Vein endothelial cell (primary cell): ENCODE measurements at places on chromosomes 12 and 14. TPM values are rescaled to one million over a fixed set of nuclear protein-coding genes. Genes with fewer than 3 reads are reported as not detected.

PAPOLA gene
- 119 and 131 TPM in 2 replicates for total RNA-seq

ZDHHC22 gene
- total RNA-seq = under 0.01 TPM in 1 of 2 replicates, not detected in the other

FSCB gene
- not detected in 2 replicates for total RNA-seq

KRT6A gene
- not detected in 2 replicates for total RNA-seq

TNFAIP2 gene
- total RNA-seq = 75.9 and 95.0 TPM in 2 replicates

RBP5 gene
- total RNA-seq = not detected in 2 replicates

CLEC12A gene
- not detected in 2 replicates for total RNA-seq

KRT83 gene
- not detected in 2 replicates for total RNA-seq

PPP4R4 gene
- not detected in 2 replicates for total RNA-seq

EMP1 gene
- total RNA-seq = 127 and 448 TPM in 2 replicates

RERG gene
- total RNA-seq = not detected in 2 replicates

RPL10L gene
- not detected in 2 replicates for total RNA-seq

A2M gene
- total RNA-seq = 24.5 and 37.6 TPM in 2 replicates

CHPT1 gene
- total RNA-seq = 11.8 and 13.0 TPM in 2 replicates

GRIP1 gene
- under 0.01 and 0.10 TPM in 2 replicates for total RNA-seq

CABP1 gene
- total RNA-seq = not detected in 2 replicates

DNAJC22 gene
- total RNA-seq = 0.29 and 0.65 TPM in 2 replicates

EIF2S3B gene
- 0.96 and 2.6 TPM in 2 replicates for total RNA-seq

TSHR gene
- total RNA-seq = not detected in 2 replicates

ZNF891 gene
- 0.86 and 0.98 TPM in 2 replicates for total RNA-seq

KRT85 gene
- not detected in 2 replicates for total RNA-seq

OR4K2 gene
- total RNA-seq = not detected in 2 replicates

ST8SIA1 gene
- under 0.01 TPM in 1 of 2 replicates, not detected in the other for total RNA-seq

FAM181A gene
- not detected in 2 replicates for total RNA-seq

CLEC4C gene
- not detected in 2 replicates for total RNA-seq

MEG3 gene
- total RNA-seq = 10.8 and 11.0 TPM in 2 replicates

PTPRQ gene
- 0.10 TPM in 1 of 2 replicates, not detected in the other for total RNA-seq

KRT71 gene
- not detected in 2 replicates for total RNA-seq

SRGAP1 gene
- total RNA-seq = 6.2 and 6.9 TPM in 2 replicates

OR6C4 gene
- not detected in 2 replicates for total RNA-seq

OR8S1 gene
- not detected in 2 replicates for total RNA-seq

MIP gene
- total RNA-seq = 0.29 TPM in 1 of 2 replicates, not detected in the other

EXOC3L4 gene
- not detected in 2 replicates for total RNA-seq

PTPRO gene
- not detected in 2 replicates for total RNA-seq

CLEC6A gene
- total RNA-seq = not detected in 2 replicates

LRP10 gene
- 116 and 127 TPM in 2 replicates for total RNA-seq

PROX2 gene
- total RNA-seq = under 0.01 TPM in 1 of 2 replicates, not detected in the other

LRRIQ1 gene
- 0.33 and 0.86 TPM in 2 replicates for total RNA-seq

WIF1 gene
- not detected in 2 replicates for total RNA-seq

LRP1-AS gene
- not detected in 2 replicates for total RNA-seq

CEBPE gene
- not detected in 2 replicates for total RNA-seq

DTX1 gene
- total RNA-seq = not detected in 2 replicates

INSM2 gene
- total RNA-seq = not detected in 2 replicates

ASB8 gene
- 24.7 and 25.2 TPM in 2 replicates for total RNA-seq

EFS gene
- not detected in 2 replicates for total RNA-seq

KERA gene
- not detected in 2 replicates for total RNA-seq

TTC6 gene
- 0.19 and 0.33 TPM in 2 replicates for total RNA-seq

KRT7 gene
- 129 and 1,019 TPM in 2 replicates for total RNA-seq

P3H3 gene
- 43.7 and 58.1 TPM in 2 replicates for total RNA-seq

JDP2 gene
- total RNA-seq = 7.9 and 13.7 TPM in 2 replicates

IGFBP6 gene
- 8.2 and 8.5 TPM in 2 replicates for total RNA-seq

SYCP3 gene
- total RNA-seq = 0.33 and 0.67 TPM in 2 replicates

RDH16 gene
- under 0.01 TPM in 1 of 2 replicates, not detected in the other for total RNA-seq

HOTAIR gene
- under 0.01 TPM in 1 of 2 replicates, not detected in the other for total RNA-seq
